Fibroblast of skin of right biceps (primary cell): ENCODE measurements at places on chromosomes 11 and 22.

- DNase-seq, result peak; percentile 28
These were observed 1.8 kb downstream of the AHNAK start for GRCh38 chr11:62544581-62545436.

- DNase-seq, result peak; percentile 72
These were observed 9.9 kb upstream of the CELSR1 start for GRCh38 chr22:46547179-46547882.

- peak; percentile 73 for DNase-seq
These were observed 936.2 kb upstream of the CHORDC1 start for GRCh38 chr11:91158891-91159537.

DNA sequence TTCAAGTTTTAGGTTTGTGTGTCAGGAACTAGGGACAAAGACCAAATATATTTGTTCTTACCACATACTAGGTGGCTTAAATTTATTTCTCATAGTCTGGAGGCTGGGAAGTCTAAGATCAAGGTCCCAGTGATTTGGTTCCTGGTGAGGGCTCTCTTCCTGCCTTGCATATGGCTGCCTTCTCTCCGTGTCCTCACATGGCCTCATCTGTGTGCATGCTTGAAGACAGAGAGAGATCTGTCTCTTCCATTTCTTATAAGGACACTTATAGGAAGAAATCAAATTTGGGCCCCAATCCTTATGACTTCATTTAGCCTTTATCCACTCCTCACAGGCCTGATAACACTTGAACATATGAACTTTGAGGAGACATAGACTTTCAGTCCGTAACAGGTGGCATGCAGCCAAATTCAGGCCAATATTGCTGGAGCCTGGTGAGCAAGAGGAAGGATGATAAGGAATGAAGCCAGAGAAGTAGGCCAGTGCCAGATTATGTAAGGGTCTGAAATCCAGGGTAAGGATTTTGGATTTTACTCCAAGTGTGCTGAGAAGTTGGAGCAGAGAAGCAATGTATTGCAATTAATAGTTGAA, 35.1 kb downstream of the TTC17 start:
- no peak for DNase-seq

DNA sequence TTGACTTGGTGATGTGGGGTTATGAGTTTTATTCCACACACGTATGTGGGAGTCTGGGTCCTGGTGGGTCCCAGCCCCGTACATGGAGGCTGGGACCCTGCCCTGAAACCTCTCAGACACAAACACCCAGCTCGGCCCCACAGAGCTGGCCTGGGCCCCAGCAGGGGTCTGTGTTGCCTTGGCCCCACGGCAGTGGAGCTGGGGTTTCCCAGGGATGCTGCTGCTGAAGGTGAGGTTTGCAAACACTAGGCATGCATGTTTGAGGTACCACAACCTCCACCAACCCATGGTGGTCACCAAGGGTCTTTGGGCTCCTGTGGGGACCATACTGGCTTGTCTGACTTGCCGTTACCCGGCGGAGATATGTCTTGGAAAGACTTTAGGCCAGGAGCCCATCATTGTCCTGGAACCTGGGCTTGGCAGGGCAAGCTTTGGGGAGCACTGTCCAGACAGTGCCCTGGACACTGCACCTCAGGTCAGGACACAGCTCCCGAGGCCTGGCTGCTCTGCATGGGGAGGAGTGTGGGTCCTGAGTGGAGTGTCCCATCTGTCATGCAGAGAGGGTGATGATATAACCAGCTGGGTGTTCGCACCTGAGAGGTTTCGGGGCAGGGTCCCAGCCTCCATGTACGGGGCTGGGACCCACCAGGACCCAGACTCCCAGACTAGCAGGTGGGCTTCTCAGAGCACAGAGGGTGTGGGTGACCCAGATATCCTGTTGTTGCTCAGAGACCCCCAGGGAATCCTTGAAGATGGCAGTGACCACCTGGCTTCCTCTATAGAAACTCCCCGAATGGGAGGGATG, 63.3 kb downstream of the KCNQ1 start:
- DNase-seq, result no peak

DNA sequence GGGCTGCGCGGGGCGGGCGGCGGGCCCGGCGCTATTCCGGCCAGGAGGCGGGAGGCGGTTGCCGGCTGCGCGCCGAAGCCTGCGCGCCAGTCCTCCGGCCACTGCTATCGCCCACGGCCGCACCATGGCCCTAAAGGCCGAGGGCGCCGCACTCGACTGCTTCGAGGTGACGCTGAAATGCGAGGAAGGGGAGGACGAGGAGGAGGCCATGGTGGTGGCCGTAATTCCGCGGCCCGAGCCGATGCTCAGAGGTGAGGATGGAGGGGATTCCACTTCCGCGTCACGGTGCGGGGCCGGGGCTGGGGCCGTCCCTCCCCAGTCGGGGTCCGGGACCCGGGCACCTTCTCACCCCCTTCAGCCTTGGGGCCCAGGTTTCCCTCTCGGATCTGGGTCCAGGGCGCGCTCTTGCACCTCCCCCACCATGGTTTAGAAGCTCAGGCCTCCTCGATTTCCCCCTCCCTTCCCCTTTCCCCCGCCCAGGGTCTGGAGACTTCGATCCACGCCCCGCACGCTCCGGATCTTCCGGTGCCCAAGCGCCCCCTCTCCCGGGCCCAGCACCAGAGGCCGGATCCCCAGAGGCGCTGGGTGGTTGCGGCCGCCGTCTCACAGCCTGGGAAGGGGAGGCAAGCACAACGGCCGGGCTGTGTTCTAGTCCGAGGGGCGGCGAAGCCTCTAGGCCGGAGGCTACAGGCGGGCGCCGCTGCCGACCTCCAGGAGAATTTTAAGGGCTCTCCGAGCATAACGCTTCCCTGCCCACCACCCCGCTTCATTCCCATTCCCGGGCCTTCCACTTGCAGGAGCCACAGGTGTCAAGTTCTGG, 517 bp downstream of the SPINDOC start:
- DNase-seq, result peak; percentile 65

GRCh38 chr11:70888061-70888460, 364.3 kb downstream of the SHANK2 start:
- no peak for DNase-seq

DNA sequence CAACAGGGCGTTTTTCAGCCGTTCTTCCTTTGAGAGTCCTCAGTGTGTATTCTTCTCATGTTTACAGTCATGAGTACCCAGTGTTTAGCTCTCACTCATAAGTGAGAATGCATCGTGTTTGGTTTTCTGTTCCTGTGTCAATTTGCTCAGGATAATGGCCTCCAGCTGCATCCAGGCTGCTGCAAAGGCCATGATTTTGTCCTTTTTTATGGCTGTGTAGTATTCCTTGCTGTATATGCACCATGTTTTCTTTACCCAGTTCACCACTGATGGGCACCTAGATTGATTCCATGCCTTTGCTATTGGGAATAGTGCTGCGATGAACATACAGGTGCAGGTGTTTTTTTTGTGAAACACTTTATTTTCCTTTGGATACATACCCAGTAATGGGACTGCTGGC, 23.5 kb downstream of the B3GAT1 start:
- no peak for DNase-seq

DNA sequence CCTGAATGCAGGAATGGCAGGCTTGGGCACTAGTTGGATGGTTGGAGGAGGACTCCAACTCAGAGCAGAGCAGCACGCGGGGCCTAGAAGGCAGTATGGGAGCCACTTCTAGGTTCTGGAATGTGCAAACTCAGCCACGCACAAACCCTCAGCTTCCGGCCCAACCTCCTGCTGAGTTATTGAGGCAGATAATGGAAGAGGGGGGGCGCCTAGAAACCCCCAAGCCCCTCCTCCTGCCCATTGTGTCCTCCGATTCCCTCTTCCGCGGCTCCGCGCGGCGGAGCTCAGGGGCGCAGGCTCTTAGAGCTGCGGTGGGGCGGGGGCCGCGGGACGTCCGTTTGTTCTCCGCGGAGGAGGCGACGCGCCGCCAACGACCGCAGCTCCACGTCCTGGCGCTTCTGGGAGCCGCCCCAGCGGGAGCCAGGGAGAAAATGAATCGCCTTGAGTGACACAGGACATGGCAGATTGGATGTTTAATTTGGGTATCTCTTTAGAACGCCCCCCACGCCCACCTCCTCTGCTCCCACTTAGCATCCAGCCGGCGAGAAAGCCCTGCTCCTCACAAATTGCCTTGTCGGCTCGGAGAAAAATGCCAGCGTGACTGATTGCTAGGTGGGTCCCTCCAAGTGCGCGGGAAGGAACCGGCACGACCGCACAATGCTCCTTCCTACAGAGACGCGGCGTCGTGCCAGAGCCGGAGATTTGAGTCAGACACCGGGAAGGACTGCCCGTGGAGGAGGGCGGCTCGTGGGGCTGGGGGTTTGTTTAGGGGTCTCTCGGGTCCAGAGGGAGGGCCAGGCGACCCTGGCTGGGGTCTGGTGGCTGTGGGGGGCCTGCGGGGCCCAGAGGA, 144.6 kb downstream of the NECTIN1 start:
- peak; percentile 91 for DNase-seq

DNA sequence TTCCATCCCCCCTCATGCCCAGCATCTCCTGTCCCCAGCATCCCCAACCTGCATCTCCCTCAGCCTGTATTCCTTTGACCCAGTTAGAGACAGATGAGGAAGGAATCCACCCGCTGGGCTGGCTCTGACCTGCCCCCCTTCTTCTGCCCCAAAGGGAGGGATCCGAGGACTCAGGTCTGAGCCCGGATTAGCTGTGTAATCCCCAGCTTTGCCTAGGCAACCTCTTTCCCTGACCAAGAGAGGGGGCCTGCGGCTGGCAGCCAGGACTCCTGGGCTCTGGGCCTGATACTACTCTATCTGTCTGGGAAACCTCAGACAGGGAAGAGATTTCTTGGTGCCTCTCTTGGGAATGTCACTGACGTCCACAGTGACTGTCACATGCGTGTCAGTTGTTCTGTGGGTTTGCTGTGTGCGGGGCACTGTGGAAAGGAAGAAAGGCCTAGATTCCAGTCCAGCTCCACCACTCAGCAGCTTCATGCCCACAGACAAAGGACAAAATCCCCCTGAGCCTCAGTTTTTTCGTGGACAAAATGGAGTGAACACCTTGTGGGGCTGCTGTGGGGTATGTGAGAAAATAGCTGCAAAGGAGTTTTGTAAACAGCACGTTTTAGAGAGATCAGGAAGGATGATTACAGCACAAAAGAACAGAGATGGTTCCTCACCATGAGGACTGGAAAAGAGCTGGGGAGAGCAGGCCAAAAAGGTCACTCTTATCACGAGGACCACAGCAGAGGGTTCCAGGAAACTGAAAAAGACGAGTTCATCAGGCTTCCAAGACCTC, 1.3 kb upstream of the NDUFV1 start:
- DNase-seq, result no peak

GRCh38 chr11:69243496-69244200, 50.3 kb upstream of the MYEOV start:
- DNase-seq, result no peak

GRCh38 chr11:103609117-103610066, 427.0 kb upstream of the DDI1 start:
- peak; percentile 97 for DNase-seq

- no peak for DNase-seq
These were observed 80.6 kb upstream of the E2F8 start for GRCh38 chr11:19321351-19321750.

- DNase-seq, result no peak
These were observed 22.4 kb downstream of the DGAT2 start for GRCh38 chr11:75790986-75791385.

DNA sequence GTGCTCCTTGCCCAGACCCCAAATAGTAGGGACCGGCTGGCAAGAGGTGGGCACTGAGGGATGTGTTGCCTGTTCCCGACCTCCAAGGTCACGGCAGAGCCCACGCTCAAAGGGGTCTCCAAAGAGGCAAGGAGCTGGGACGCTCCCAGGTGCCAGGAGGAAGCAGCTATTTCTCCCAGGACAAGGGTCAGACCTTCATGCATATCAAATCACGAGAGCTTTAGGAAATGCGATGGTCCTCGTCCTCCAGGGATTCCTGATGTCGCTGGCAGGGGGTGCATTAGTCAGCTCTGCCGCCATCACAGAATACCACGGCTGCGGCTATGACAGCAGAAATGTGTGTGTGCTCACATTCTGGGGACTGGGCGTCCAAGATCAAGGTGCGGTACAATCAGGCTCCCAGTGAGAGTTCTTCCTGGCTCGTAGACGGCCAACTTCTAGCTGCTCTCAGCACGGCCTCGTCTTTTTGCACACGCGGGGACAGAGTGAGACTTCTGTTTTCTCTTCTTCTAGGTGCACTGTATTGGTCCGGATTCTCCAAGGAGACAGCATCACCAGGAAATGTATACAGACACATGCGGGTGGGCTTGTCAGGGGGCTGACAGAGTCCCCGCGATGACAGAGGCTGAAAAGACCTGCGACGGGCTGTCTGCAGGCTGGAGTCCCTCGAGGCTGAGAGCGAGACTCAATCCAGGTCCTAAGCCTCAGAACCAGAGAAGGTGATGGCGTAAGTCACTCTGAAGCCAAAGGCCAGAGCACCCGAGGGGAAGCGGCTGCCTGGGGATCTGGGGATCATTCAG, 81.6 kb downstream of the SHANK2 start:
- no peak for DNase-seq

DNA sequence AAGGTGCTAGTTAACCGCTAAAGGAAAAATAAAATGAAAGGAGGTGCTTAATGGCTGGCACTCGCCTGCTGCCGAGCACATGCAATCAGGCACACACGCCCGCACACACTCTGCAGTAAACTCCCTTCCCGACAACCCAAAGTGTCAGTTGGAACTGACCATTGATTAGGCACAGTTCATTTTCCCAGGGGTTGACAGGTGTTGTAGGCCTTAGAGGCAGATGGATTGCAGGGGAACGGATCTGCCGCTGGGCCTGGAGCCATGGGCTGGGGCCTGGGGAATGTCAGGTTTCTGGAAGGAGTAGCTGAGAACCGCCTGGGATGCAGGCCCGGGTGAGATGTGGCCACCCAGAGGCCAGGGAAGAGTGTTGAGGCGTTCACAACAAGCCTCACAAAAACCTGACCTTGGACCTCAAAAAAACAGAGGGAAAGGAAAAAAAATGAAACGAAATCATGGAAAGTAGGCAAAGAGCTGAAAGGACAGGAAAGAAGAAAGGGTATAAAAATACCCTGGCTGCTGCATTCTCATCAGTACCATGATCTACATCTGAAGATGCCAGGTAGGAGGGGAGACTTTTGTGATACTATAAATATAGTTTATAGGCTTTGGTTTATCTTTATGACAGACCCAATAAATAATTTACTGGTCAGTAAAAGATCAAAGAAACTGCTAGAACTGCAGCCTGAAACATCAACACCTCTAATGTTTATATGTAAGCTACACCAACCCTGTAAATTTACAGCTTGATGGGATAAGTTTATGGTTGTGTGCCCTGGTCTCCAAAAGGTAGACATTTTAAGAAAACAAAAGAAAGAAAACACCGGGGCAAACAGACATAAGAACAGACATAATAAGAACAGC, 313.4 kb downstream of the BUD13 start:
- DNase-seq, result no peak

DNA sequence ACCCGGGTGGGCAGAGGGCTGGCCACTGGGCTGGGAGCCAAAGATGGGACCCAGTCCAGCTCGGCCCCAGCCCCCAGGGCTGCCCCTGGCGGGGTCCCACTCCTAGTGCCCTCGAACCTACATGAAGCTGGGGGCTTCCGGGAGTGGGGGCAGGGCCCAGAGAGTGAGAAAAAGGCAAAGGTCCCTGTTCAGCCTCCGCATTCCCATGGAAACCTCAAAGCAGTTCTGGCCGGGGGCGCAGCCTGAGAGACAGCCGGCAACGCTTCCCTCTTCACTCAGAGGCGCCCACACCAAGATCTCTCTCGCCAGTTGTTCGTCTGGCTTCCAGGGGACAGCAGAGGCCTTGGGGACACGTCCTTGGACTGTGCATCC, 22.4 kb upstream of the ARHGAP8 start:
- DNase-seq, result no peak

GRCh38 chr11:22491555-22492225, 133.9 kb downstream of the FANCF start:
- DNase-seq, result peak; percentile 94
